H9 (cell line): ENCODE measurements at places on chromosomes 16 and 17. TPM values are rescaled to one million over a fixed set of nuclear protein-coding genes. Genes with fewer than 3 reads are reported as not detected.
A peak's percentile ranks its signal among the peaks of the same experiment; 100 is the strongest.

PSMC5 gene
- total RNA-seq: 178 and 183 TPM in 2 replicates

ABCA9 gene
- total RNA-seq: not detected in 2 replicates

DNA sequence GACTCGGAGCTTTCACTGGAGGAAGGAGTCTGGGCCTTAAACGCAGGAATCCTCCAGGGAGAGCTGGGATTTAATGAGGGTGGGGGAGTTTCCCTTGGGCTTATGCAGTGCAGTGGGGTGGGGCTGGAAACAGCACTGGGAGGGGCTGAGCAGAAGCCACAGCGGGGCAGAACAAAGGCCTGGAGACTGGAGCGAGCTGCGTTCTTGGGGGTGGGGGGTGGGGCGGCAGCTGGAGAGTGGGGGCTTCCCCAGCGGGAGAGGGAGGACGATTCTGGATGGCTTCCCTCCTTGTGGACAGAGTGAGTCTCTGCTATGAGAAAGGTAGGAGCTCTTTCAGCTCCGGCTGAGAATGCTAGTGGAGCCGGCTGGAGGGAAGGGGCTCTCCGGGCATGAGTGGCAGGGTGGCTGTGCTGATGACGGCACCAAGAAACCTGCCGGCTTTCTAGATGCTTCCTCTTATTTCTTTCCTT, 406.0 kb downstream of the SEC14L1 start:
- peak; percentile 88 for DNase-seq
- peaks cover 5% of the 10 kb centered on the region for H3K36me3 ChIP-seq
- peak overlapping the region; percentile 57; the same call in 1 of the 3 replicates for H3K4me3 ChIP-seq
- H3K4me1 ChIP-seq: peaks cover 2% of the 10 kb centered on the region
- no peaks in the 10 kb centered on the region; the same call in 1 of the 2 replicates for H3K27me3 ChIP-seq
- H3K27ac ChIP-seq: no peak overlapping the region

IL21R gene
- 0.07 and 0.11 TPM in 2 replicates for total RNA-seq

DNA sequence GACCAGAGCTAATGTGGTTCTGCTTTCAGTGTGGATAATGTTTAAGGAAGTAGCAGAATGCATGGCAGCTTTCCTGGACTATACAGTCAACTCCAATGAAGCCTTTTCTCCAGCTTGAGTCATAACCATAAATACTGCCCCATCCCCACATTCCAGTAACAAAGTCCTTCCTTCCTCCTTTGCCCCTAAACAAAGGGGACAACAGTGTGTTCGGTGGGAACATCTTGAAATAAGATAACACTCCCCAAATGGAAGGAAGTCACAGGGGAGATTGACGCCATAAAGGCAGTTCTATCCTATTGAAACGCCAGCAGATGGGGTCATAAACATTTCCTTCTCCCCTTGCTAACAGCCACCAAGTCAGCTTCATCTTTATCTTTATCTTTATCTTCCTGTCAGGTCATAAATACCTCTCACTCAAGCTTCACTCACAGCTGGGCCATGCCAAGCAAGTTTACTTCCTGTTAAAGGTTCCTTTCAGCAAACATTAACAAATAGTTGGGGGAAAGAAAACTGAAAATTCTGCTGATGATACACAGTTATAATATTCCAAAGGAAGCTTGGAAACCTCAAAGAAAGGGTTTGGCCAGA, 136.7 kb downstream of the SNX11 start:
- H3K36me3 ChIP-seq: no peaks in the 10 kb centered on the region
- 0 out of 2 replicates have a peak, but pooled peaks cover 4% of the 10 kb centered on the region for H3K4me1 ChIP-seq
- no peak for DNase-seq

KRT12 gene
- total RNA-seq: not detected in 2 replicates

- no peaks in the 10 kb centered on the region; the same call in 2 of the 3 replicates for H3K36me3 ChIP-seq
- no peak overlapping the region for H3K4me3 ChIP-seq
- no peaks in the 10 kb centered on the region for H3K4me1 ChIP-seq
These were observed 103.7 kb downstream of the USP22 start for GRCh38 chr17:20938988-20939615.

NOL3 gene
- total RNA-seq: 5.6 and 5.9 TPM in 2 replicates

DNA sequence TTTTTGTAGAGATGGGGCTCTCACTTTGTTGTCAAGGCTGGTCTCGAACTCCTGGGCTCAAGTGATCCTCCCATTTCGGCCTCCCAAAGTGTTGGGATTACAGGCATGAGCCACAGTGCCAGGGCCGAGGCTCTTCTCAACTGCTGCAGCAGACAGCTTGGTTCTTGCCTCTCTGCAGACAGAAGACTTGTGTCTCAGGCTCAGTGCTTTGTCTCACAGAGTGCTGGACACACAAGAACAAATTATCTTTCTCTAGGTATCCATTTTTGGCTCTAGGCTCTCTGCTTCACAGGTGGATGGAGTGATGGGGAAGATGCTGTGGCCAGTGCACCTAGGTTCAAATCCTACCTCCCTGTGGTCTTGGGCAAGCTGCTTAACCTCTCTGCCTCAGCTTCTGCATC, 80.8 kb upstream of the RNU2-1 start:
- H3K36me3 ChIP-seq: peaks cover 15% of the 10 kb centered on the region; the same call in 1 of the 2 replicates
- no peaks in the 10 kb centered on the region for H3K4me1 ChIP-seq
